ENCODE measurements at places on chromosomes 5 and 9.

DNA sequence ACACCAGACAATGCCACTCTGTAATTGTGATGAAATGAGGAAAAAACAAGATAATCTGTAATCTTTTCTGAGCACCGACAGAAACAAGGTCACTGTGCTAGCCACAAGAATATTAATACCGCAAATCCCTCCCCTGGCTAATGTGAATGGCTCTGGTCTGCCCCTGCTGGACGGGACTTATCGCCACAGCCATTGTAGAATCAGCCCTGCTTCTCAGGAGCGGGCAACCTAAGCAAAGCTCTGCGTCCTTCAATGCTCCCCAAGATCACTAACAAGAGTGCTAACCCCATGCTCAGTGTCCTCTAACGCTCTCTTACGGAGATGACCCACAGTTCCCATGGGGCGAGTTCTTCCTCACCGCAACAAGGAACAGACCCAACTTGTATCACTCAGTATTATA, 42.7 kb downstream of the OR2V1 start:
- DNase-seq: no peak

DNA sequence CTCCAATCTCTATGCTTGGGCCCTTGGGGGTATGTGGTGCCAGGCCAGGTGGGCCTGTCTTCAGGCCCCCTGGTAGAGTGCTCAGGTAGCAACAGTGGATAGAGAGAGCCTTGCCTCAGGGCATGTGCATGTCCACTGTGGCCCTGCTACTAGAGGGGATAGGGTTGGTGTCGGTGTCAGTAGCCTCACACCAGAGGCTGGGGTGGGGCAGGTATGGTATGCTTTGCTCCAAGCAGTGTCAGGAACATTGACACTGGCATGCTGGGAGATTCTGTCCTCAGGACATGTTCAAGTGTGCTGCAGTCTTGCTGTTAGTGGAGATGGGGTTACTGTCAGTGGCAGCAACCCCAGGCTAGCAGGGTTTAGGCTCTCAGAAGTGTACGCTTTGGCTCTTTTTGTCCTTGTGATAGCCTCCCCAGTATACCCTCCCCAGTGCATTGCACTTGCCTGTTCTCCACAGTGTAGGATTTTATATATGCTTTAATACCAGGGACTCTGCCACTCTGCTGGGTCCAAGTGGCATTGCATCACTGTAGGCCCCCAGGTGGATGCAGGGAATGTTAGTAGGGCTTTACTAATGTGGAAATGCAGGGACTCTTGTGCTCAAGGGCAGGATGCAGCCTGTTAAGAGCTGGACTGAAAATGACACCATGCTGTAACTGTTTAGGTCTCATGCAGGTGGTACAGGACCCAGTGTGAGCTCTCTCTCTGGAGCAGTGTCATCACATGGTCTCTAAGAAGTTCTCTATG, 21.6 kb downstream of the RIC1 start:
- DNase-seq: no peak

DNA sequence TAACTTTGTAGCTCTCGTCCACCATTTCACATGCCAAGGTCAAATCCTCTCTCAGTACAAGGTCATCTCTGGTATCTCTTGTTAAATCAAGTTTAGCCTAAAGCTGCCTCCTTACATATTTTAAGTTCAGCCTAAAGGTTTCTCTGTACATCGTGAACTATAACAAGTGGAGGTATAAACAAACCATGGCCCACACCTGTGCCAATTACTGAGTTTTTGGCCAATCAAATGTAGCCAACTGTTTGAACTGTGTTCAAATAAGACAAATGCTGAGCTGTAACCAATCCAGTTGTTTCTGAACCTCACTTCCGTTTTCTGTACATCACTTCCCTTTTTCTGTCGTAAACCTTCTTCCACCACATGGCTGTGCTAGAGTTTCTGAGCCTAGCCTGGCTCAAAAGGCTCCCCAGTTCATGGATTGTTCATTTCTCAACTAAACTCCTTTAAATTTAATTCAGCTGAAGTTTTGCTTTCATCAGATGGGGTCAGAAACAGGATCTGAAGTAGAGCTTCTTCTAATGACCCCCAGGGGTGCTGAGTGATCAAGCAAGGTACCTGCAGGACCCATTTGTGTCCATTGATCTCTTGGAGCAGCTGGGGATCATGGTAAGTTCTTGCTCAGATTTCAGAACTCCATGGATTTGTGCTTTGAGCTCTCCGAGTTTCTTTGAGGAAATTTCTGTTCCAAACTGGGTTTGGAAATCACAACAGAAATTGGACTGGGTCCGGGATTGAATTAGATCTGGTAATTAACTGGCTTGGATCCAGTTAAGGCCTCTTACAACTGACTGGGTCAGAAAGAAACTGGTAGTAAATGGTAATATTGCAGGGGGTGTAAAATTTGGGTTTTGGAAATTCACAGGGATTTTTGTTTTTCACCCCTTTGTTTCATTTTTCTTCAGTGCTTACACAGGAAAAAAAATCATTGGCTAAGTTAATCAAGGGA, 11.0 kb upstream of the NANS start:
- no peak for DNase-seq

GRCh38 chr5:147831465-147831864, at the start of gene SPINK1:
TSS of gene SPINK1 (minus strand) at chr5:147831671. CDS start at chr5:147831577, 94 bp downstream.
- DNase-seq: no peak

All from left lobe of liver (tissue), 2 donors.